Endothelial cell of umbilical vein (primary cell): ENCODE measurements at places on chromosomes 7 and 10. TPM values are rescaled to one million over a fixed set of nuclear protein-coding genes. Genes with fewer than 3 reads are reported as not detected.

Gene TMEM236
- 0.19 and 0.29 TPM in 2 replicates for polyA plus RNA-seq

Gene SYNPO2L
- not detected in 2 replicates for polyA plus RNA-seq

Gene MLXIPL
- not detected in 2 replicates for polyA plus RNA-seq

Gene DLX5
- polyA plus RNA-seq = not detected in 2 replicates

Gene ENTPD1
- polyA plus RNA-seq = 9.1 and 10.2 TPM in 2 replicates

Gene KCND2
- not detected in 2 replicates for polyA plus RNA-seq

Gene CLRN3
- polyA plus RNA-seq = 0.07 and 0.14 TPM in 2 replicates

Gene C10orf62
- not detected in 2 replicates for polyA plus RNA-seq

Gene FOXP2
- polyA plus RNA-seq = 0.25 and 0.37 TPM in 2 replicates

Gene PDCD11
- 12.4 and 12.6 TPM in 2 replicates for polyA plus RNA-seq
